ENCODE measurements at places on chromosomes 7 and 10.

- no peak for DNase-seq
Observed at GRCh38 chr7:152502813-152503790, 67.3 kb upstream of the KMT2C start.

- no peak for DNase-seq
Observed at GRCh38 chr7:29194206-29194593, 375 bp upstream of the CHN2 start.

GRCh38 chr10:131678171-131678570 is 222.6 kb upstream of the PPP2R2D start:
- no peak for DNase-seq

- DNase-seq, result no peak
Observed at GRCh38 chr10:131831561-131831960, 69.2 kb upstream of the PPP2R2D start.

- no peak for DNase-seq
Observed at GRCh38 chr10:45219416-45219815, 96.0 kb downstream of the OR13A1 start.

DNA sequence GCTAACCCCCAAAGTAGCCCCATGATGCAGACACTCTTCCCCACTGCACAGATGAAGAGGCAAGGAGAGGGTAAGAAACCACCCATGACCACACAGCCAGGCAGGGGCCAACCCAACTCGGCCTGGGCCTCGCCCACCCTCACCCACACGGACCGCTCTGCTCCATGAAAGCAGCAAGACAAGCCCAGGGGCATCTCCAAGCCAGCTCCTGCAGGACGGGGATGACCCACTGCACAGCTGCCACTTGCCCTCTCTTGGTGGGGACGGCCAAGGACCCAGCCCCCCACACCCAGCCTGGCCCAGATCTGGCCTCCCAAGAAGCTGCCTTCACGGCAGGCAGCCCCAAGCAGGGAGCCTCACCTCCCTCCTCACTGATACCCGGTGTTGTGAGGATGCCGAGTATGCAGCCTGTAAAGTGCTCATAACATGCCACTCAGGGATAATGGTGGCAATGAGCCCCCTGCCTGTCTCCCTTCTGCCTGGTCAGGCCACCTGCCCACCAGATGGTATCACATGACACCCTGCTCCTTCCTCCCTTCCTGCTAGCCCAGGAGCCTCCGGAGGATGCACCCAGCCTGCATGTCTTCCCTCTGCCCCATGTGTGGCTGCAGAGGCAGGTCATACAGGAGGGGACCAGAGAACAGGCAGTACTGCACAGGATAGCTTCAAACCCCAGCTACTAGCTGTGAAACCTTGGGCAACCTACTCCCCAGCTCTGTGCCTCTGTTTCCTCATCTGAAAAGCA is 23.3 kb downstream of the OGDHL start:
- DNase-seq, result no peak

- DNase-seq, result no peak
Observed at GRCh38 chr10:44995914-44996669, 4.6 kb upstream of the ZNF22 start.

- DNase-seq, result no peak
Observed at GRCh38 chr7:1691096-1691495, 21.0 kb downstream of the ELFN1 start.

- DNase-seq, result no peak
Observed at GRCh38 chr7:32318300-32319011, 171.7 kb downstream of the LSM5 start.

DNA sequence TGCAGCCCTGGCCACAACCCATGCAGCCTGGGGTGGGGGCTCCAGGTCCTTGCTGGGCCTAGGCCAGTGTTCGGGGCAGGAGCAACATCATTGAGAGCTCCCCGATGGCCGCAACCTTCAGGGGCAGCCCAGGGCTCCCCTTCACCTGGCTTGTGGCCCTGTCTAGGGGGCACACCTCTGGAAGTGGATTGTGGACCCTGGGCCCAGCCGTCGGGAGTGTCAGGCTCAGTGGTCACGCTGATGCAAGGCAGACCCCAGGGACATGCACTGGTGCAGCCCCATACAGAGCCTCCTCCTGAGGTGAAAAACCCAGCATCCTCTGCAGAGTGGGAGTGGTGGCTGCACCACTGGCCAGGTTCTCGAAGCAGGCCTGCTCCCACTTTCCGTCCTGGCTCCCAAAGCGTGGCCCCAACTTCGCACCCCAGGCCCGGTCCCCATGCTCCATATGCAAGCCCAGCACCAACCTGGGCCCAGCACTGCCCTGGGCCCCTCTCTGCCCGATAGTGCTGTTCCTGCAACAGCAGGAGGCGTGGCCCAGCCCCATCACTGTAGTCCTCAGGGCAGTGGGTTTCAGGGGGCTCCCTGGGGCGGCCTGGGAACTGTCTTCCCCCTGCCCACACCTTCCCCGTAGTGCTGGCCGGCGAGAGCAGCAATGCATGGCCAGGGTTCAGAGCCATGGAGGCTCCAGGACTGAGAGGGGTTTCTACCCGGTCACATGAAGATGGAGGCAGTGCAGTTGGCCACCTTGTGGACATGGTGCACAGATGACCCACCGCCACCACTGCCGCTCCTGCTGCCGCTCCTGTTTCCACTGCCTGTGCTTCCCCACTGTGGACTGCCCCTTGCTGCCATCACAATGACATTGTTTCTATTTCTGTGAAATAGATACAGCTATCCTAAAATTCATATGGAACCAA is 303.9 kb upstream of the NRG3 start:
- DNase-seq, result no peak

GRCh38 chr7:157477550-157478212 is 140.9 kb downstream of the DNAJB6 start:
- no peak for DNase-seq

DNA sequence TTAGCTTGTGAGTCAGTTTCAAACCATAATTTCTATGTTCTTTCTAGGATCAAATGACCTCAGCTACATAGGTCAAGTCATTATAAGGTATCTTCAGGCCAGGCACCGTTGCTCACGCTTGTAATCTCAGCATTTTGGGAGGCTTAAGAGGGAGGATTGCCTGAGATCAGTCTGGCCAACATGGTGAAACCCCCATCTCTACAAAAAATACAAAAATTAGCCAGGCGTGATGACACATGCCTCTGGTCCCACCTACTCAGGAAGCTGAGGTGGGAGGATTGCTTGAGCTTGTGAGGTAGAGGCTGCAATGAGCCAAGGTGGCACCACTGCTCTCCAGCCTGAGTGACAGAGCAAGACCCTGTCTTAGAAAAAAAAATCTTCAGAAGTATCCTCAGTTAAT is 362.3 kb downstream of the GATA3 start:
- no peak for DNase-seq

GRCh38 chr7:80440883-80441282 is 71.0 kb downstream of the GNAT3 start:
- DNase-seq, result no peak

GRCh38 chr7:131827421-131827820 is 271.0 kb upstream of the PODXL start:
- no peak for DNase-seq

- DNase-seq, result no peak
Observed at GRCh38 chr10:104780165-104780564, 139.1 kb downstream of the SORCS3 start.

DNA sequence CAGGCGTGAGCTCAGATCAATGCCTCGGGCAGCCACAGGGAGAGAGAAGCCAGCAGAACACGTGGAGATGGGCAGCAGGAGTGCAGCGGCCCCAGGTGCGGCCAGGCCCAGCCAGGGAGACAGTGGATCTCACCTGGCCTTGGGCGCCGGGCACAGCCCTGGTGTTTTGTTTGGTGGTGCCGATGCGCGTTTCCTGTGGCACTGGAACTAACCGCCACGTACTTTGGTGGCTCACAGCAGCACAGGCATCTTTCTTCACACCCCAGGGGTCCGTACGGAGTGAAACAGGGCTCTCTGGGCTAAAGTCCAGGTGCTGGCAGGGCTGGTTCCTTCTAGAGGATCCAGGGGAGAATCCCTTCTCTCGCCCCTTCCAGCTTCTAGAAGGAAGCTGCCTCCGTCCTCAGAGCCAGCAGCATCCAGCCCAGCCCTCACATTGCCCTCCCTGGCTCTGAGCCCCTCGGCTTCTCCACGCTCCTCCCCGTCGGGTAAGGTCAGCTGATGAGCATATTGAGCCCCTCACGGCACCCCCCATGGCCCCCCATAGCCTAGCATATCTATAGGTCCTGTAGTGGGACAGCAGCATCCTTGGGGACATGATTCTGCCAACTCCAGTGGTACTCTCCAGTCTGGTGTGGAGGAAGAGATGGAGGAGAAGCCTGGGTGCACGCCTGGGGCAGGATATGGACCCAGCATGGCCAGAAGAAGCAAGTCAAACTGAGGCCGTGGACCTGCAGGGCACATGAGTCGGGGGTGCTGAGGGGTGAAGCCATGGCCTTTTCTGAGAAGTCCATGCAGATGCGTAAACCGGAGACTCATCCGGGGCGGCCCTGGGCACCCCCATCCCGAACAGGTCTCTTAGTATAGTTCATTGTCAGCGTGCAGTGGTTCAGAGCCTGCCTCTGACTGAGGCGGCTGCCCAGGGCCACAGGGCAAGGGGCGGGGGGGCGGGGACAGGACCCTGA is 43.4 kb upstream of the PPP2R2D start:
- no peak for DNase-seq

DNA sequence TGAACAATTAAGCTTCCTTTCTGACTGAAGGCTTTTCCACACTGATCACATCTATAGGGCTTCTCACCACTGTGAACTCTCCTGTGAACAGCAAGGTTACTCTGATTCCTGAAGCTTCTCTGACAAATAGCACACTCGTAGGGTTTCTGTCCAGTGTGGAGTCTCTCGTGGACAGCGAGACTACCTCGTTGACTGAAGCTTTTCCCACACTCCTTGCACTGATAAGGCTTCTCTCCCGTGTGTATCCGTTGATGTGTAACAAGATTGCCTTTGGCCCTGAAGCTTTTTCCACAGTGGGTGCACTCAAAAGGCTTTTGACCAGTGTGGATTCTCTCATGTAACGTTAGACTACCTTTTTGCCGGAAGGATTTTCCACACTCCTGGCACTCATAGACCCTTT is 4.4 kb downstream of the ZNF32 start:
- DNase-seq, result no peak

GRCh38 chr10:72460284-72460876 is 105.7 kb upstream of the DNAJB12 start:
- DNase-seq, result no peak

GRCh38 chr10:125768219-125768855 is 7.3 kb downstream of the MMP21 start:
- no peak for DNase-seq

- no peak for DNase-seq
Observed at GRCh38 chr10:94183666-94184264, 179.0 kb downstream of the NOC3L start.

DNA sequence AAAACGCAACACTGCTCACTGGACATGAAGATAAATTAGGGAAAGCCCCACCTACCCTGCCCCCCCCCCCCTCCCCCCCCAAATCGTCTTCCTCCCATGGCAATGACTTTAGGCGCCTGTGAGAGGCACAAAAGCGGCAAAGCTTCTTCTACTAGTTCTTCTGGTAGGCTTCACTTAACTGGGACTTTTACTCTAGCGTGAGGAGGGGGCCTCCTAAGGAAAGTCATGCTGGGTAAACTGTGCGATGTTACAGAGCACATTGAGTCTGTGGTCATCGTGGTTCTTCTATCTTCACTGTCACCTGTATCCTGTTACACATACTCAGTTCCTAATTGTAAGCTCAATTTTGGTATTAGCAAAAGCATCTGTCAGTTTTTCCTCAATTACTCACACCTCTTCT is 25.1 kb downstream of the HSPB1 start:
- DNase-seq, result no peak

DNA sequence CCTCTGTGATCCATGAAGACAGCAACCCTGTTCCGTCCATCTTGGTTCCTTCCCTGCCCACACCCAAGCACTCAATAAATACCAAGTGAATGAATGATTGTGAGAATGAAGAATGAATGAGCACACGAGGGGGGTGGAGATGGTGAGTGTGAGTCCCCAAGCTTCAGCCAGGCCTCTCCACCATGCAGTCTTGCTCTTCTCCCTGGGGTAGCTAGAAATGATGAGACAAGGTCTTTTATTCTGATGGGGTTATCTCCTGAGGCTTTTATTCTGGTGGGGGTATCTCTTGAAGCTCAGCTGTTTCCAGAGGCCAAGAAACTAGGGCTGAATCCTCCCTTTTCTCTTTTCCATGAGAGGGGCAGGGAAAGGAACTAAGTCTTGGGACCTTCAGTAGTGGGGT is 57.0 kb downstream of the ELFN1 start:
- no peak for DNase-seq

DNA sequence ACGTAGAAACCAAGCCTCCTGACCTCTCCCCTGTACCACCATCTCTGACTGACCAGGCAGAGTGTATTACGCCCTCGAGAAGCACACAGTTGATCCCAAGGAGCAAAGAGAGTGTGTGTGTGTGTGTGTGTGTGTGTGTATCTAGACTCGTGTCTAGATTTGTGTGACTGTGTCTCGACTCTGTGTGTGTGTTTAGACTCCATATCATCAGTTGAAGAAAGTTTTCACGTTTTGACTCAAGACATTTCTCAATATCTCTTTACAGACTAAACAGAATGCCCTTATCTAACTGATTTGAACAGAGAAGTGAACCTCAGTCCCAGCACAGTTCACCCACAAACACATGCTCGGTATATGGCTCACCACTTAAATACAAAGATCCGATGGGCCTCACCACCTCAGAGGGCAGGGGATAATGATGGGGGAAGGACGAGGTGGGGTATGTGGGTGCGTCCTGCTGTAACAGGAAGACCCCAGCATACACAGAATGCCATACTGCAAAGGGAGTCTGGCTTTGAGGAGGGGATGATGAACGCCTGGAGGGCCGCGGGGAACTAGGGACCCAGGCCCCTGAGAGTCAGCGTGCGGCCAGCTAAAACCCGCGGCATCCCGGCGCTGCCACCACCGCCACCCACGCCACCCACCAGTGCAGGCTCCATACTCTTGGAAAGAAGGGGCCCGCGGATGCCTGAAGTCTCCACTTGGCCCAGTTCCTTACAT is 780 bp downstream of the ALDH18A1 start:
- no peak for DNase-seq

- no peak for DNase-seq
Observed at GRCh38 chr10:69600761-69601330, 27.6 kb upstream of the NEUROG3 start.

DNA sequence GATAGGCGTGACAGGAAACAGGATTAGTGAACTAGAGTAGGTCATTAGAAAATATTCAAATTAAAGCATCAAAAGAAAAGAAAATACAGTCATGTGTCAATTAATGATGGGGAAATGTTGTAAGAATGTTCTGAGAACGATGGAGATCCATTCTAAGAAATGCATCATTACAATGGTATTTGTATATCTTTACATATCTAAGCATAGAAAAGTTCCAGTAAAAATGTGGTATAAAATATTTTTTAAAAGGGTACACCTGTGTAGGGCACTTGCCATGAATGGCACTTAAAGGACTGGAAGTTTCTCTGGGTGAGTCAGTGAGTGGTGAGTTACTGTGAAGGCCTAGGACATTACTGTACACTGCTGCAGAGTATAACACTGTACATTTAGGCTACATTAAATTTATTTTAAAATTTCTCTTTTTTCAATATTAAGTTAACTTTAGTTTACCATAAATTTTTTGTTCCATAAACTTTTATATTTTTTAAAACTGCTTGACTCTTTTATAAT is 282.5 kb downstream of the BMPER start:
- DNase-seq, result no peak
